Gastroesophageal sphincter (tissue), 4 donors: ENCODE measurements at places on chromosomes 2 and 18. TPM values are rescaled to one million over a fixed set of nuclear protein-coding genes. Genes with fewer than 3 reads are reported as not detected.
A peak's percentile ranks its signal among the peaks of the same experiment; 100 is the strongest.

DNA sequence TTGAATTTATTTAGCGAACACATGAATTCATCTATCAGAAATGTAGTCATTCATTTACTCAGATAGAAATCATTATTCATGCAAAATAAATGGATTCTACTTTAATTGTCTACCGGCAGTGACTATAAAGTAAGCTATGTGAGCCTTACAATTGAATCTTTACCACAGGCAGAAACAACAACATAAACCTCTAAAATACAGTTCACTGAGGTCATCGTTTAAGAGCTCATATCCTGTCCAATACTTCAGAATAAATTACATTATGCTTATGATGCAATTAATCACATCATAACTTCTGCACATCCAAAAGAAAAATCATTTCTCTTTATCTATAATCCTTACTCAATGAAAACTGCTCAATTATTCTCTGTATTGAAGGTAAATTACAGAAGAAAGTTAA is 244.7 kb downstream of the HNMT start:
- no peak for ATAC-seq

The AOX1 gene
- 36.7 TPM for total RNA-seq

- ATAC-seq = no peak
Measured at GRCh38 chr2:27973592-27973991, 83.1 kb downstream of the BABAM2 start.

- no peak for ATAC-seq
Measured at GRCh38 chr2:118841828-118842461, 5.5 kb downstream of the EN1 start.

DNA sequence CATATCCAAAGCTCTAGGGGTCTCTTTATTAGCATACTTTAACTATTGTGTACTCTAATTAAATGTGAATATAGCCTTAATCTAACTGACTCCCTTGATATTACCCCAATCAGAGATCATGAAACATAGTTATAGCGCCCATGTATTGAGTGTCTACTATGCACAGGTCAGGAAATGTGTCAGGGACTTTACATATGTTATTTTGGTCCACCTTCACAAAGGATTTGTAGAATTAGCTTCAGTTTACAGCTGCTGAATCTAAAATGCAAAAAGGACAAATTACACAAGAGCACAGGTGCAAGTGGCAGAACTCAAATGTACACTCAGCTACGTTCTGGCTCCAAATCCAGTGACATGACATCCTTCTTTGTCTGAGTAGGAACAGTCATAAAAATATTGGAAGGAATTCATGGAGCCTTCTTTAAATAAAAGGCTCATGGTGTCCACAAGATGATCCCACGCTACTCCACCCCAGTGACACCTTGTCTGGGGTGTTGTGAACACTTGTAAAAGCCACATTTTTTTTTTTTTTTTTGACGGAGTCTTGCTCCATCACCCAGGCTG is 38.7 kb upstream of the ATL2 start:
- ATAC-seq = no peak

DNA sequence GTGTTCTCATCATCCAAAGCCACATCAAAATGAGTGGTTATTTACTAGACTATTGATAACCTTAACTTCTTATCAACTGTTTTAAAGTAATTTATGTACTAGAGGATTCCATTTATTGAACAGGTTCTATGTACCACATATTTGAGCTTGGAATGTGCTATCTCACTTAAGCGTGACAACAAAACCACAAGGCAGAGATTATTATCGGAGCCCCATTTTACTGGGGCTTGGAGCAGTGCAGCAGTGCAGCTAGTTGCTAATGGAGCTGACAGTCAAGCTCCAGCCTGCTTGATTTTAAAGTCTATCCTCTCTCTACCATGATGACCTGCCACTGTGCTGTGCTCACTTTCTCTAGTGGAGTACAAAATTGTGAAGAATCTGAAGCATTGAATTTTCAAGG is 24.6 kb downstream of the GCG start:
- no peak for ATAC-seq

- ATAC-seq = no peak
Measured at GRCh38 chr18:46152808-46153617, 48.8 kb downstream of the HAUS1 start.

- peak; percentile 37 for ATAC-seq
Measured at GRCh38 chr2:133265432-133265949, 302.8 kb downstream of the NCKAP5 start.

GRCh38 chr2:99753505-99753904 is 263.7 kb upstream of the REV1 start:
- no peak for ATAC-seq

GRCh38 chr2:105882920-105883435 is 138.3 kb downstream of the NCK2 start:
- ATAC-seq = no peak

- no peak for ATAC-seq
Measured at GRCh38 chr2:31332521-31332920, 82.0 kb downstream of the XDH start.

The FER1L5 gene
- total RNA-seq = not detected

- no peak for ATAC-seq
Measured at GRCh38 chr2:66186537-66186936, 248.4 kb upstream of the MEIS1 start.
